Stimulated activated CD4-positive, alpha-beta T cell treated with anti-CD3 and anti-CD28 coated beads, Interleukin-15, amount 100 ng/mL, for 48 hours (primary cell): ENCODE measurements at places on chromosomes 6 and 20.

- no peak for DNase-seq
These were observed 22.7 kb downstream of the RAMACL start for GRCh38 chr6:166563805-166564204.

GRCh38 chr6:163390770-163391169 is 23.7 kb upstream of the QKI start:
- no peak for DNase-seq

DNA sequence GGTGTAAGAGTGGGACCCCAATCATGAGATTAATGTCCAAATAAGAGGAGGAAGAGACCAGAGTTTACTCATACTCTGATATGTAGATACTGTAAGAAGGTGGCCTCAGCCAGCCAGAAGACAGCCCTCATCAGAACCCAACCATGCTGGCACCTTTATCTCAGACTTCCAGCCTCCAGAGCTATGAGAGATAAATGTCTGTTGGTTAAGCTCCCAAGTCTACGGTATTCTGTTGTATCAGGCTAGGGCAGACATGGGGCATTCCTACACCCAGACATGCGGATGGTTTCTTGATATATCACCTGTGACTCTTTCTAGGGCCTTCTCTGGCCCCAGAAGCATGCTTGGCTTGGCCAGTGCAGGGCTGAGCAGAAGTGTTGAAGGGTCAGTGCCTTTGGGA is 247.4 kb upstream of the RIN2 start:
- DNase-seq = no peak

- DNase-seq = no peak
These were observed 337.2 kb downstream of the SMOC2 start for GRCh38 chr6:168778201-168778600.

GRCh38 chr20:23096097-23096496 is 10.0 kb upstream of the CD93 start:
- DNase-seq = no peak

DNA sequence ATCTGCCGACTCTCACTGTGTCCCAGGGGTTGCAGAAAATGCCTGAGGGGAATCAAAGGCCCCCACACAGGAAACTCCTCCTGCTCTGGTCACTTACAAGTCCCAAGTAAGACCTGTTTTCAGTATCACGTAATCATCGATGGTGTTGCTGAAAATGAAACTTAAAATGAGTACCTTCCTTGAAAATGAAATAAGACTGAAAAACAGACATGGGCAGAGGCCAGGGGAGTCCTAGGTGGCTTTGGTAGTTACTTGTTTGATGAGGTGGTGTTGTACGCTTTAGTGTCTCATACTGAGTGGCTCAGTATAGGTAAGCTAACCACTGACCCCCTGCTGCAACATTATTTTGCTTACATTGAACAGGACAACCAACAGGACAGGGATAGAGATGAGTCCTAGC is 43.0 kb upstream of the SYNCRIP start:
- no peak for DNase-seq

DNA sequence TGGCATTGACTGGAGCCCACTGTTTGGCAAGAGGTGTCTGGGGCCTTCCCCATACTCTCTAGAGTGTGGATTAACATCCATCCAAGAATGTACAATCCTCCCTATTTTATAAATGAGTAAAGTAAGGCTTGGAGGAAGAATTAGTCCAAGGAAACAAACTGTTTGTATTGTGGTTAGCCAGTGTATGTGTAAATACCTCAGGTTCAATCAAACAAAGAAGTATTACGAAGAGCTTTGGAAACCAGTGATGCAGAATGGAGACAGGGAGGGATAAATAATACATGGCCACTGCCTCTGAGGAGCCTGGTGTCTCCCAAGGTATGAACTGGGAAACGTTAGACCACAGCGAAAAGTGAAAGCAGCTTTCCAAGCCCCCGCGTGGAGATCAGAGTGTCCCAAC is 226.6 kb upstream of the RIN2 start:
- DNase-seq = no peak
